Stimulated activated naive CD8-positive, alpha-beta T cell treated with anti-CD3 and anti-CD28 coated beads, Interleukin-15, amount 100 ng/mL, for 72 hours (primary cell): ENCODE measurements at places on chromosomes 12 and 14.

DNA sequence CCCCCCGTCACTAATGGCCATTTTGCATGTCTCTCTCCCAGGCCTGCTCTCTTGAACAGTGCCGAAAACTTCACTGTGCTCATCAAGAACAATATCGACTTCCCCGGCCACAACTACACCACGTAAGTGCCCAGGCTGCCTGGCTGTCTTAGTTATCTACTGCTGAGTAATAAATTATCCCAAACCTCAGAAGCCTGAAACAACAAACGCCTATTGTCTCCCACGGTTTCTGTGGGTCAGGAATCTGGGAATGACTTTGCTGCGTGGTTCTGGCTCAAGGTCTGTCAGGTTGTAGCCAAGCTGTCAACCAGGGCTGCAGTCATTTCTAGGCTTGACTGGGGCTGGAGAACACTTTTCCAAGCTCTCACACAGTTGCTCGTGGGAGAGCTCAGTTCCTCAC is 32.6 kb downstream of the P2RX7 start:
- no peak for DNase-seq

DNA sequence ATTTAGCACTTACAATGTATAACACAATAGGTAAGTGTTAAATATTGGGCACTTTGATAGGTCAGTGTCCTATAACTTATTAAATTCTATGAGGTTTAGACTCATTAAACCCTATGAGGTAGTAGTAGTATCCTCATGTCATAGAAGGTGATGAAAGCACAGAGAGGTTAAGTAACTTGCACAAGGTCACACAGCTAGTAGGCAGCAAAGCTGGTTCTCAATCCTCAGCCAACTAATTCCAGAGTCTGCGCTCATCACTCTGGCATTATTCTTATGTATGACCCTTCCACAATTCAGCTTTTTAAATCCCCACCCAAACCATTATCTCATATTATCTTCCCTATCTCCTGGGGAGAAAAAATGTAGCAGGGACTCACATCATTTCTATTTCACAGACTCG is 141.1 kb downstream of the KSR2 start:
- no peak for DNase-seq

DNA sequence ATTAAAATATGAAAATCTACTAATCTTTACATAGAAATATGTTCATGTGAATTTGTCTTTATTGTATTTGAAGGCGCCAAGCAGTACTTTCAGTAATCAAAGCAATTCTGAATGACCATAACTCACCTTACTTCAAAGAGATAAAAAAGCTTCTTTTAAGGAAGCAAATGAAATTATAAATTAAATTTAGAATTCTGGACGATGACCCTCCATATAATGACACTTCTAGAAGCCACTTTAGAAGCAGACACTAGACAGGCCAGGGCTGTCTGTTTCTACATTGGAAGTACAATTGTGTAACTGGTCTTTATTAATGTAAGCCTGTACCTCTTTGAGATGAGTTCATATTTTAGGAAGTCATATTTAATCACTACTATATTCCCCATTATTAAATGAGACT is 222.9 kb downstream of the CNTN1 start:
- no peak for DNase-seq

- no peak for DNase-seq
These were observed 142.2 kb upstream of the CNOT2 start for GRCh38 chr12:70101064-70101463.

- no peak for DNase-seq
These were observed 51.0 kb upstream of the NAP1L1 start for GRCh38 chr12:76135456-76135855.

DNA sequence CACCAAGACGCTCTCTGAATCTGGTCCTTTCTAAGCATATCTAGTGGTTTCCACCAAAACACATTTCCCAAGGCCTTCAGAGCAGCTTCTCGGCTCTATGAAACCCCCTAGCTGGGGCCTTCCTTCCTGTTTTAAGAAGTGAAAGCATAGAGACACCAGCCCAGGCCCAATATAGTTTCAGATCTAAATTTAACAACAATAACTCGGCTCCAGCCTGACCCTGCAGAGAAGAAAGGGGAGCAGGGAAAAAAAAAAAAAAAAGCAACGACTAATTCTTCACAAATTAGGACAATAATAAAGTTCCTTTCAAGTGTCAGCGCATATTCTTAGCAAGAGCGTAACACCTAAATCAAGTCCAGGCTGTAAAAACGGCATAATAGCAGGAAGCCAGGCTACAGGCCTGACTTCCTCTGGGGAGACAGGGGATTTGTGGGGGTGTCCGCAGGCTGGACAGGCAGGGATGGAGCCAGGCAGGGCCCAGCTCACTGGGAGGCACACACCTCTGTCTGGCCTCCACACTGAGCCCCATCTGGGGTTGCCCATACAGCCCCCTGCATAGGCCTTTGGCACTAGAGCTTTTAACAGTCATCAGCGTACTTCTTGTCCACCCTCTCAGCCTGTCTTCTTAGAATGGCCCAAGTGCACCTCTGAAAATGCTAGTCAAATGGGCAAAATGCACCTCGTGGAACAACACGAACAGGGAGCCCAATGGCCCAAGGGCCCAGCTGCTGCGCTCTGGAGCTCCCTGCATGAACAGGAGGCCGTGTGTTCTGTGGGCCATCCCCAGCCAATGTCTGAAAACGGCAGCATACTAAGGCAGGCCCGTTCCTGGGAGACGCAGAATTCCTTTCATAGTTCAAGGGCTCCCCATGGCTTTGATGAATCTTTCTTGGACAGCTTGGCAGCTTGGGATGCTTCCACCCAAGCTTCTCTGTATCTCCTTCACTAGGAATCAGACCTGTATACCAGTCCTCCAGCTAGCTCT is 772.9 kb downstream of the MED13L start:
- DNase-seq: no peak

GRCh38 chr12:101967506-101967905 is 90.1 kb downstream of the DRAM1 start:
- DNase-seq: no peak

- no peak for DNase-seq
These were observed 16.0 kb downstream of the PLD4 start for GRCh38 chr14:104940526-104941150.

- no peak for DNase-seq
These were observed 52.0 kb upstream of the PSMA6 start for GRCh38 chr14:35240231-35240630.

GRCh38 chr14:93039649-93040315 is 75.9 kb downstream of the ITPK1 start:
- DNase-seq: no peak

DNA sequence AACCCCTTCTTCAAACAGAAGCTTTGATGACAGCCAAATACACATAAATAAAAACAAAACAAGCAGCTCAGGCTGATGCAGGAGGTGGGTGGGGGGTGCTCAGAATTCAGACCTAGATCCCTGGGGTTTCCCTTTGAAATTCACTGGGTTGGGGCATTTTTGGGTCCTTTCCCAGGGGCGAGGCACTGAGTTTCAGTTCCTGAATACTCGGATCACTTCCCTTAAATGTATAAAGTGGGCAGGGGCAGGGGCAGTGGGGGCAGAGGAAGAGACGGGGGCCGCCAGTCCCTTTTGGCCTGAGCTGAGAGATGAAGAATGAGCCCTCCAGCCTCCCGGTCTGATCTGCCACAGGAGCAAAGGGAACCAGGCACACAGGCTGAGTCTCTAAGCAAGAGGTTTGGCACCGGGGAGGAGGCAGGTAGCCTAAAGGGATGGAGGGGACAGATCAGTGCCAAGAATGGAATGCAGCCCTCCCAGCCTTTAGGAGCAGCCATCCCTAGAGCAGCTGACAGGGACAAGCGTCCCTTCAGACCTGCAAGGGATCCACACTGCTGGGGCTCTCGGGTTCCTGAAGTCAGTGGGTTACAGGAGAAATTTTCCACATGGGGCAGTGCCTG is 20.3 kb downstream of the KDM2B start:
- no peak for DNase-seq
